HCT116 (cell line): ENCODE measurements at places on chromosomes 3 and 15. TPM values are rescaled to one million over a fixed set of nuclear protein-coding genes. Genes with fewer than 3 reads are reported as not detected.

The CPNE9 gene
- 0.98 TPM for total RNA-seq

The ALDH1L1 gene
- 0.81 TPM for total RNA-seq

The TEX9 gene
- total RNA-seq = 5.2 TPM

DNA sequence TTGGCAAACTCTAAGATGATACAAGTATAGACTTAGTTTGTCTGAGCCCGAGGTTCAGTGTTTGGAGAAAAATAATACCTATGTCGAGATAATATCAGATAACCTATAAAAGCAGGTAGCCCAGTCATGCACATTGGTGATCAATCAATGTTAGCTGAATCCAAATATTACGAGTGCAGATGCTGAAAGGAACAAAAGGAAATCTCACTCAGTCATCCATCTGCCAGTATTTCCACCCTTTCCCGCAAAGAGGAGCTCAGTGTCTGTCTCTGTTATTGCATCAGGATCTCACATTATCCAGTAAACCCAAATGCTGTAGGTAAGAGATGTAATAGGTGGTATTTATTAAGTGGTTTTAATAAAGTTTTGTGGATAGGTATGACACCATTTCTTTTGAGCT is 251.2 kb upstream of the CTDSPL start:
- DNase-seq = no peak
- no peak overlapping the region for H3K27ac ChIP-seq
- H3K4me1 ChIP-seq = no peaks in the 10 kb centered on the region
- H3K36me3 ChIP-seq = no peaks in the 10 kb centered on the region
- H3K27me3 ChIP-seq = peaks cover 17% of the 10 kb centered on the region; the same call in 1 of the 2 replicates

The DZIP1L gene
- 9.6 TPM for total RNA-seq

DNA sequence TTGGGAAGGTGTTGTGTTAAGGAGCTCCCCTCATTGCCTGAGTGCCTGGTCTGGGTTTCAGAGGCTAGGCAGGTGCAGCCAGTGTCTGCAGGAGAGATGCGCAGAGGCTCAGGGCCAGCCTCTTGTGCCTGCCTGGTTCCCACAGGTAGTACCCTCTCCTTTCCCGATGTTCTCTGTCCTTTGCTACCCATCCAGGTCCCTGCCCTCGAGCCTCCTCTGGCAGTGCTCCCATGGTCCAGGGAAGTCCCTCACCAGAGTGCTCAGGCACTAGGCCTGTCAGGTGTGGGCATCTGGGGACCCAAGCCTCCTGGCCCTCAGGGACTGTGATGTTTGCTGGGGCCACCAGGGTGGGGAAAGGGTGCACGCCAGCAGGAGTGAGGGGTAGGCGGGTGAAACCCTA is 5.0 kb downstream of the TRPM1 start:
- H3K36me3 ChIP-seq = no peaks in the 10 kb centered on the region
- DNase-seq = no peak
- H3K27me3 ChIP-seq = no peaks in the 10 kb centered on the region
- H3K4me3 ChIP-seq = no peak overlapping the region
- H3K27ac ChIP-seq = no peak overlapping the region
- H3K4me1 ChIP-seq = peaks cover 7% of the 10 kb centered on the region

DNA sequence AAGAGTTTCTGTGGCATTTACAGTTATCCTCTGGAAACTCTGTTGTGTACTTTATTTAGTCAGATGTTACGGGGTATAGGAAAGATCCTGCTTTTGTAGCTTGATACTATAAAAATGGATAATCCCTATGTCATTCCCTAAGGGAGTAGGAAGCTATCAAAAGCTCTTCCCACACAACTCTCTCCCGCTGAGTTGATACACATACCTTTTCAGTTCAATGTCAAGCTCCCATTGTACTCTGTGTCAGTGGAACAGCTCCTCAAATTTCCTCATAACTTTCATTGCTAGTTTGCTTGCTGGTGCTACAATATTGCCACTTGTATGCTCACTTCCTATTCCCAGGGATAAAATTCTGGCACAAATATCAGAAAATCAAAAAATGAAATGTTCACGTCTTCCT is 893.3 kb upstream of the GBE1 start:
- no peak overlapping the region for H3K4me3 ChIP-seq
- no peaks in the 10 kb centered on the region for H3K4me1 ChIP-seq
- no peaks in the 10 kb centered on the region for H3K27me3 ChIP-seq
- H3K36me3 ChIP-seq = no peaks in the 10 kb centered on the region
- H3K27ac ChIP-seq = no peak overlapping the region
- no peak for DNase-seq

GRCh38 chr3:112761062-112761638 is 85.5 kb downstream of the CD200R1L start:
- DNase-seq = no peak
- H3K4me3 ChIP-seq = no peak overlapping the region
- no peaks in the 10 kb centered on the region for H3K27me3 ChIP-seq
- no peak overlapping the region for H3K27ac ChIP-seq
- H3K4me1 ChIP-seq = no peaks in the 10 kb centered on the region

The NEO1 gene
- 30.0 TPM for total RNA-seq

GRCh38 chr3:22939349-22939748 is 263.8 kb upstream of the UBE2E2 start:
- no peak for DNase-seq
- H3K36me3 ChIP-seq = no peaks in the 10 kb centered on the region
- no peaks in the 10 kb centered on the region for H3K27me3 ChIP-seq
- no peak overlapping the region for H3K4me3 ChIP-seq

DNA sequence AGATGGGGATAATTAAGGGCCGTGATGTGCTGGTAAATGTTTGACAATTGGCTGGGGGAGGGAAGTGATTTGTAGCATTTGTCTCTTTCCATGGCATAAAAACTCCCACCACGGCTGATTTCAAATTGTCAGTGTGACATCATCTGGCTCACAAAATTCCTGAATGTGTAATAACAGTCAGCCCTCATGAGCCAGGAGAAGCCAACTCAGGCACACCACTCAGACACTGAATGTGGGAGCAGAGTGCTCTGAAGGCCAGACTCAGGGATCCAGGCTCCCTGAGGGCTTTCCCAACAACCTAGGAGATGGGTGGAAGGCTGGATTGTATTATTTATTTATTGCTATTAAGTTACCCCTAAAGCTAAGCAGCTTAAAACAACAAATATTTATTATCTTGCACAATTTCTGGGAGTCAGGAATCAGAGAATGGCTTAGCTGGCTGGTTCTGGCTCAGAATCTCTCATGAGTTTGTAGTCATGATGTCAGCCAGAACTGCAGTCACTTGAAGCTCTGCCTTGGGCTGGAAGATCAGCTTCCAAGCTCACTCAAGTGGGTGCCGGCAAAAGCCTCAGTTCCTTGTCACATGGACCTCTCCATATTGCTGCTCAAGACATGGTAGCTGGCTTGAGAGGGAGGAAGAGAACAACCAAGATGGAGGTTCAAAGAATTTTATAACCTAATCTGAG is 6.5 kb upstream of the CPEB1 start:
- peaks cover 16% of the 10 kb centered on the region; the same call in 1 of the 2 replicates for H3K27me3 ChIP-seq
- H3K36me3 ChIP-seq = no peaks in the 10 kb centered on the region
- H3K4me3 ChIP-seq = no peak overlapping the region
- no peaks in the 10 kb centered on the region for H3K4me1 ChIP-seq
- no peak overlapping the region for H3K27ac ChIP-seq
- DNase-seq = no peak

GRCh38 chr3:135382188-135382587 is 583.3 kb upstream of the PPP2R3A start:
- no peak overlapping the region for H3K4me3 ChIP-seq
- H3K27me3 ChIP-seq = peaks cover 26% of the 10 kb centered on the region
- H3K4me1 ChIP-seq = no peaks in the 10 kb centered on the region
- H3K36me3 ChIP-seq = no peaks in the 10 kb centered on the region

DNA sequence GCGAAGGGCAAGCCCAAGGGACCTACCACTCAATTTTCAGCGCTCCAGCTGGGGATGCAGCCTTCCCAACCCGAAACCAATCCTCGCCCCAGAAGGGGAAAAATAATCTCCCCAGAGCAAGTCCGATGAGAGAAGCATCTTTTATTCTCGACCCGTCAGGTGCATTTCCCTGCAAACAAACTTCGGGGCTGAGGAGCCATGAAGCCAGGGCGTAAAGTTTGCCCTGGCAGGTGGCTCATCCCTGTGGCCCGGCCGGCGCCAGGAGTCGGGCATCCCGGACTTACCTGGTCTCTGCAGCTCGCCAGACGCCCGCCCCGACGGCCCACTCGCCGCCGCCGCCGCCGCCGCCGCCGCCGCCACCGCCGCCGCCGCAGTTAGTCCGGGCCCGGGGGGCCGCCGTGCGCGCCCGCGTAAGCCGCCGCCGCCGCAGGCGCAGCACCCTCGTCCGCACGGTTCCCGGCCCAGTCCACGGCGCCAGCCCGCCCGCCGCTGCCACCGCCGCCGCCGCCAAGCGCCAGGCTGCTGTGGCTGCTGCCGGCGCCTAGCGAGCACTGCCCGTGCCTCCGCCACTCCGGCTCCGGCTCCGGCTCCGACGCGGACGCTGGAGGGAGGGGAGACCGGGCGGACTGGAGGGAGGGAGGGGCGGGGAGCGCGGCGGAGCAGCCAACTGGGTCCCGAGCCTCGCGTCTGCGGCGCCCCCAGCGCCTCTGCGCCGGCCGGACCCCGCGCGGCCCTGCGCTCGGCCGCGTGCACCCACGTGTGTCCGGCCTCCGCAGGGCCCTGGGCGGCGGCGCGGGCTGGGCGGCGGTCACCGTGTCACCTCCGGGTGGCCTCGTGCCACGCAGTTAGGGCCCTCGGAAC is at the start of gene CNTN3:
Gene CNTN3, minus strand, starts transcription at position 553 of the 861 bp plus-strand sequence. CDS start 93,547 bp downstream, outside the sequence.
- H3K4me1 ChIP-seq = no peaks in the 10 kb centered on the region
- no peaks in the 10 kb centered on the region for H3K27me3 ChIP-seq
- H3K27ac ChIP-seq = no peak within 1 kb of the TSS
- H3K4me3 ChIP-seq = no peak within 1 kb of the TSS
- DNase-seq = no peak

The PGBD4 gene
- total RNA-seq = 0.96 TPM

The FBXW12 gene
- total RNA-seq = not detected

- H3K27ac ChIP-seq = peak overlapping the region; percentile 83; the same call in 1 of the 2 replicates
- H3K4me3 ChIP-seq = peak overlapping the region; percentile 25
- peak; percentile 61 for DNase-seq
- H3K27me3 ChIP-seq = no peaks in the 10 kb centered on the region
- H3K36me3 ChIP-seq = no peaks in the 10 kb centered on the region
Measured at GRCh38 chr3:114756506-114757279, 390.4 kb downstream of the ZBTB20 start.

The SLC28A2 gene
- not detected for total RNA-seq

The REC114 gene
- not detected for total RNA-seq

DNA sequence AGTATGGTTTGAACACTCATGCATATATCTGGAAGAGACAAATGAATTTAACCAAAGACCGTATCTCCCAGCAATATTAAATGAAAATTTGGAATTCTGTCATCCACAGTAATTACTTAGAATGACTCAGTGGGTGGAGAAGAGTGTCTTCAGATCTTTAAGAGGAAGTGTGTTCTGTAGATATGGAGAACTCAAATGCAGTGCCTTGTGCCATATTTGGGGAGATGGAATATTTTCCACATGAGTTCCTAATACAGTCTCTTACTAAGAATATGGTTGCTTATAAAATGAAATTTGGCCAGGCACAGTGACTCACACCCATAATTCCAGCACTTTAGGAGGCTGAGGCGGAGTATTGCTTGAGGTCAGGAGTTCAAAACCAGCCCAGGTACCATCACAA is 40.5 kb downstream of the ANO10 start:
- no peak overlapping the region for H3K4me3 ChIP-seq
- H3K27ac ChIP-seq = no peak overlapping the region
- no peaks in the 10 kb centered on the region for H3K4me1 ChIP-seq
- DNase-seq = no peak
- H3K27me3 ChIP-seq = no peaks in the 10 kb centered on the region

- no peaks in the 10 kb centered on the region for H3K27me3 ChIP-seq
- DNase-seq = no peak
- no peak overlapping the region for H3K4me3 ChIP-seq
Measured at GRCh38 chr3:45480871-45481270, 92.5 kb downstream of the LARS2 start.

DNA sequence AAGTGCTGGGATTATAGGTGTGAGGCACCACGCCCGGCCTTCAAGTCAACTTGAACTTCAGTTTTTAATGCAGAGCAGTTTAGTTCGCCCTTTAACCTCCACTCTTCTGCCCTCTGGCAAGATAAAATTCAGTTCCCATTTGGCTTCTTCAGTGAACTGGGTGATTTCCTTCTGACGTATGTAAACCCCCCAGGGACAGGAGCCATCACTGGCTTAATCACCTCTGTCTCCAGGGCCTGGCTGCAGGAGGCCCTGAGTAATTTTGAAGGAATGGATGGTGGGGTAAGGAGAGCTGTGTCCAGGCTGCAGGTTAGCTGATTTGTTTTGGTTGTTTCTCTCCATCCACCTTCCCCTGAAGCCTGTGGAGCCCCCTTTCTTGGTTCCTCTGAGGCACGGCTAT is 11.9 kb downstream of the MCM2 start:
- H3K27ac ChIP-seq = no peak overlapping the region
- no peak for DNase-seq
- no peaks in the 10 kb centered on the region for H3K27me3 ChIP-seq
- H3K4me3 ChIP-seq = no peak overlapping the region
- no peaks in the 10 kb centered on the region for H3K4me1 ChIP-seq

- H3K4me3 ChIP-seq = no peak overlapping the region
- H3K4me1 ChIP-seq = no peaks in the 10 kb centered on the region
- no peak overlapping the region for H3K27ac ChIP-seq
- no peaks in the 10 kb centered on the region for H3K36me3 ChIP-seq
- DNase-seq = peak; percentile 26
Measured at GRCh38 chr3:148077318-148077923, 620.3 kb upstream of the AGTR1 start.

The ANKRD63 gene
- 0.89 TPM for total RNA-seq

The MINDY2 gene
- 17.6 TPM for total RNA-seq

The TICRR gene
- total RNA-seq = 24.8 TPM

The DIPK2A gene
- total RNA-seq = 11.0 TPM
